Putamen (tissue), 1 donor: ENCODE measurements at places on chromosomes 7 and 10.
A peak's percentile ranks its signal among the peaks of the same experiment; 100 is the strongest.

DNA sequence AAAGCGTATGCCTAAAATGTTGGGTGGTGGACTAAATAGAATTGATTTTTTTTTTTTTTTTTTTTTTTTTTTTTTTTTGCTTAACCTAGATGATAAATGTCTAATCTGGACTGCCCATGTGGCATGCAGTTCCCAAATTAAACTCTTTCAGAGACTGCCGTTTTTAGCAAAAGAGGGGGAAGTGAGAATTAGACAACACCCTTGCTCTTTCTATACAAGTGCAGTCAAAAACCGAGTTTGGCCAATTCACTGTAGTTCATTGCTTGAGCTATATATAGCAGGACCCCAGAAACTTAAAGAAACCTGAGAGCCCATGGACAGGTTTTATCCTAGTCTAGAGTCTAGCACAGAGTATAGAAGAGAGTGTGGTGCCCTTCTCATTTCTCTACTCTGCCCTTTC is 141.9 kb downstream of the GRM3 start:
- no peak for DNase-seq

DNA sequence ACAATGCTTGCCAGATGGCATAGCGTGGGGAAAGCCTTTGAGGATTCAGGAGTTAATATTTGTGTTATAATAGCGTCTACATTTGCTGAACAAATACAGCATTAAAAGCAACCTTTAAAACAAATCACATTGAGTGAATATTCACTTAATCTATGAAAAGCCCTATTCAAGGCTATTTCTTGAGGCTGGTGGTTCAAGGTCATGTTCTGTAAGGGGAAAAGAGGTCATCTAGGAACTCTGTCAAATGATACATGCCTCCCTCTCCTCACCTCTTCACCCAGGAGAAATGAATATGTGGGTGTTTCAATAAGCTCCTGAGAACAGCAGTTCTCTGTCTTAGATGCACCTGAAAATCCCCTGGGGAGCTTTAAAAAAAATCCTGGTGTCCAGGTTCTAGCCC is 303.0 kb downstream of the ELMO1 start:
- no peak for DNase-seq

DNA sequence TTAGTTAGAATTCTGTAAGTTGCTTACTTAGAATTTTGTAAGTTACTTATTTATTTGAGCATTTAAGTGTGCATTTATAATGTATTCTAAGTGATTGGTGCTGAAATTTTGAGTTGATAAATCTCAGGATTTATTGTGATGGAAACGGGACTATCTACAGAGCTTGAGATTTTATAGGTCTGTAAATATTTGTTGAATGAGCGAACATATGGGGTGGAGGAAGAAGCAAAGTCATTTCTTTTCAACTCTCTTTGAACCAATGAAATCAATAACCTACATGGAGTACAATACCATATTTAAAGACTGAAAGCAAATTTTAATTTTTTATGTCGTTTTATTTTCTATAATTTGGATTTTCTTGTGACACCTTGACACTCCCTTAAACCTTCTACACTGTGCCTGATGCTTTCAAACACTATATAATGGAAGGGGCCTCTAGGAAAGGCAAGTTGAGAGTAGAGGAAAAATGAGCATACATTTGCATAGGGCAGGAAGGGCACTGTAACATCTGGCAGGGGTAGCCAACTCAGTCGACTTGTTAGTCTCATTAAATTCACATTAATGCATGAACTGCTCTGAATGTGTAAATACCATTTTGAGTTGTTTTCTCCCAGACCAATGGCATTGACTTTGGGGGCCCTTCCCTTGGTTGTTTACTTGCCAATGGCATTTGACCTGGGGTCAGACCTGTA is 204.2 kb downstream of the DYNC1I1 start:
- DNase-seq, result no peak

DNA sequence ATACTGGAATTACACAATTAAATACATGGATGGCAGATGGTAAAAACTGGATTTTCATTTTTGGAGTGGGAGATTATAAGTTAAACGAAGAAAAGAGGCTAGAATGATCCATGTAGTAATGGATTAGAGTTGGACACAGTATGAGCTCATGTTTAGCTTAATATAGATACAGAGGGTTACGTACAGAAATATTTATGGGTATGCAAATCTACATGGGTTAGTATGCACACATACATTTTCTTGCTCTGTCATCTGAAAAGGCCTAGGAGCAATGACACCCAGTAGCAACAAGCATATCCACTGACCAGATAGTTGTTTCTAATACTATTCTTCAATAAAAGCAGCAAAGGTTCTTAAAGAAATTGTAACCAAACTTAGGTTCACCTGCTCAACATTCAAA is 366.4 kb downstream of the SEMA3D start:
- no peak for DNase-seq

GRCh38 chr7:36533717-36534116 is 144.1 kb downstream of the ANLN start:
- no peak for DNase-seq

DNA sequence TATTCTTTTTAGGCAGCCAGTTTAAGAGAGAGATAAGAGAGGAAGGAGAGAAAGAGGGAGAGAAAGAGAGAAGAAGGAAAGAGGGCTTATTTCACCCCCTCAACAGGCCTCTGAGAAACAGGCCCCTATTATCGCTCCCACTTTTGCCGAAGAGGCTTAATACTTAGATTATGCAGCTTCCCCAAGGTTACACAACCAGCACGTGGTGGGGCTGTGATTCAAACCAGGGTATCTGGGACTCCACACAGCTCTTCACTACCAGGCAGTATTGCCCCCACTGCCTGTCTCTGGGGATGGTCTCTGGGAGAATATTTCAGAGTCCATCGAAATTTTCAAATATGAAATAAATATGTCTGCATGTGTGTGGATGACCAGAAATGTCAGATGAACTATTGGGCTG is 3.0 kb downstream of the GIMAP1 start:
- DNase-seq, result no peak

DNA sequence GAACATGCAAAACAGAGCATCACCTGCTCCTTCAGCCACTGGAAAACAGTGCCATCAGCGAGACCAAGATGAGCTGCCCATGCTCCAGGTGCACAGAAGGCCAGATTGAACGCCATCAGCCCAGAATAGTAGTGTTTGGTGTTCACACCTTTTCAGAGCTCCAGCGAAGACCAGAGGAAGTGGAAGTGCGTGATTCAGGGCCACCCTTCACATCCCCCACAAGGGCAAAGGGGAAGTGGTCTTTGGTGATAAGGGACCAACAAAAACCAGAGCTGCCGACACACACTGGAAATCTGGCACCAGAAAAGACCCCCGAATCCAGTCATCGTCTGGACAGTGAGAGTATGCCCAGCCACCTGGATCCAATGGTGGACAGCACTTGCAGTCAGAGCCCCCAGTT is 29.5 kb upstream of the TMEM72 start:
- DNase-seq, result no peak

GRCh38 chr10:94315975-94316464 is 46.7 kb downstream of the NOC3L start:
- no peak for DNase-seq

DNA sequence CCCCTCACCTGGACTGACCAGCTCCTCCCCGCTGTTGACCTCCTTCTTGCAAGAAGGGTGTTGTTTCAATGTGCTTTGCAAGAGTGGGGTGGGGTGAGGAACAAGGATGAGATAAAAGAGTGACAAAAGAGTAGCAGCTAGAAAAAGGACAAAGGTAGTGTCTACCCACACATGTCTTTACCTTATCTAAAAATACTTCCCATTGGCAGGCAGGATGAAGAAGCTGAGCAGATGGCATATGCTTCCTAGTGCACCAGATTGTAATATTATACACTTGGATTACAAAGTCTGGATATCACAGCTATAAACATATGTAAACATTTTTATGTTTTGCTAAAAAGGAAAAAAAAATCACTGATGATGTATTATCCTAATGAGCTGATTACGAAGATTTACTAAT is 34.5 kb downstream of the CHN2 start:
- no peak for DNase-seq

DNA sequence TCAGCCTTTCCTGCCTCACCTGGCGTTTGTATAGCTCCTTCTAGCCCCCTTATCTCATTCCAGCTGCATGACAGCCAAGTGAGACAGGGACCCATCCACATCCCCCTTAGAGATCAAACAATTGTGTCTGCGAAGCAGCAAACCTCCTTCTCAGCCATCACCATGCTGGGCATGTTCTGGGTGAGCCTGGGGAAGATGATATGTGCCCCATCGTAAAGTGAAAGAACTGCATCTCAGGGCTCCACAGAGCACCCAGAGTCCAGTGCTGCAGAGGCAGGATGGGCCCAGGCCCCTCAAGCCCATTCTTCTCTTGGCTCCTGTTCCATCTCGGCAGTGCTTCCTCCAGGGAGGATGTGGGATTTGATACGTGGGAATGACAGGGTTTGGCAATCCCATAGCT is 43.2 kb downstream of the FIGNL1 start:
- no peak for DNase-seq

- no peak for DNase-seq
Observed at GRCh38 chr7:2611401-2611800, 20.4 kb upstream of the TTYH3 start.

DNA sequence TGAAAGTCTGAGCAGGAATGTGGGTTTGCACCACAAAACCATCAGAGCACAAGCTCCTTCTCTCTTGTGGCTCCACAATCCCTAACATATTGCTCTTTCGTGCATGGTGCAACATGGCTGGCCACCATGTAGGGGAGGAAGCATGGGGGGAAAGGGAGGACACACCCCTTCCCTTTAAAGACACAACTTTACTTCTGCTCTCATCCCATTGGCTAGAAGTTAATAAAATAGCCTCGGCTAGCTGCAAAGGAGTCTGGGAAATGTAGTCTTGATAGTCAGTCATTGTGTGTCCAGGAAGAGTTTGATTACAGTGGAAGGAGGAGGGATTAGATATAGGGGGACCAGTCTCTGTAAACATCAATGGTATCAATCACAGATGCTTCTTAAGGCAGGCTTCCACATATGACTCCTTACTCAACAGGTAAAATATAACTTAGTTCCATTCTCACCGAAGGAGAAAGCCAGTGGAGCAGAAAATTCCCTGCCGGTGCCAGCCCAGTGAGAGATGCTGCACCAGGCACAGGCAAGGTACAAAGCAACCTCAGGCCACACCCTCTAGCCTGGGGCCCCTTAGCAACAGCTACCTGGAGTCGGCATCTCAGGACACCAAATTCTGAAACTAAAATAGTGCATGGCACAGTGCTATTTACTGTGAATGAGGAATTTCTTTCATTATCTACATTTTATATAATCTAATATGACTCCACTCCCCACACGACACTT is 124.7 kb upstream of the CTBP2 start:
- no peak for DNase-seq

GRCh38 chr7:99004781-99005500 is 126.6 kb downstream of the TRRAP start:
- no peak for DNase-seq

DNA sequence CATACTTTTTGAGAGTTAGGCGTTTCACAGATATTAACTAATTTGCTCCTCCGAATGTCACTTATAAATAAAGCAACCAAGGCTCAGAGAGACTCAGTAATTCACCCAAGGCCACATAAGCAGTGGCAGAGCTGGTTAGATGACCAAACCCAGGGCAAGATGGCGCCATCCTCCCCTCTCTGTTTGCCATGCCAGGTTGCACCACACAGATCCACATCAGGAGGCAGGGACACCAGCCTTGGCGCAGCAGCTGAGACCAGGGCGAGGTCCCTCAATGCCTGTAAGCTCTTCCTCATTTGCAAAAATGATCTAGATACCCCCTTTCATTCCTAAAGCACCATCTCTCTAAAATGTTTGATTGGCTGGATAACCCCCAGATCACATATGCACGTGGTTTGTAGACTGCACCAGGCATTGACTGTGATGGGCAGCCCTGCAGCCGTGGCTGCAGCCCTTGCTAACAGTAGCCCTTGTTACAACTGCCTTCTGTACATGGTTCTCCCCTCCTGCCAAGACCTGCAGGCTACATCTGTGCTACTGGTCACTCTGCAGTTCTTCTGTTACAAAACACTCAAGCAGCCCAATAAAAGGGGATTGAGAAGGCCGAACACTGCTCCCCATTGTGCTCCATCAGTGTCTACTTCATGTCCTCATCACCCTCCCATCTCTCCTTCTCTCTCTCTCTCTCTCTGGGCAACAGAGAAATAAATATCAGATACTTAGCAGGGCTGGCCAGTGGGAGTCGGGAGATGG is 298.6 kb downstream of the PRPF18 start:
- peak; percentile 97 for DNase-seq

- no peak for DNase-seq
Observed at GRCh38 chr10:95987685-95988426, 55.5 kb upstream of the CCNJ start.

GRCh38 chr10:43874984-43875383 is 226.3 kb upstream of the ZNF32 start:
- DNase-seq, result no peak

GRCh38 chr7:99499371-99499720 is 735 bp downstream of the ZNF394 start:
- no peak for DNase-seq

GRCh38 chr10:95391581-95392216 is 100.9 kb upstream of the PDLIM1 start:
- no peak for DNase-seq

DNA sequence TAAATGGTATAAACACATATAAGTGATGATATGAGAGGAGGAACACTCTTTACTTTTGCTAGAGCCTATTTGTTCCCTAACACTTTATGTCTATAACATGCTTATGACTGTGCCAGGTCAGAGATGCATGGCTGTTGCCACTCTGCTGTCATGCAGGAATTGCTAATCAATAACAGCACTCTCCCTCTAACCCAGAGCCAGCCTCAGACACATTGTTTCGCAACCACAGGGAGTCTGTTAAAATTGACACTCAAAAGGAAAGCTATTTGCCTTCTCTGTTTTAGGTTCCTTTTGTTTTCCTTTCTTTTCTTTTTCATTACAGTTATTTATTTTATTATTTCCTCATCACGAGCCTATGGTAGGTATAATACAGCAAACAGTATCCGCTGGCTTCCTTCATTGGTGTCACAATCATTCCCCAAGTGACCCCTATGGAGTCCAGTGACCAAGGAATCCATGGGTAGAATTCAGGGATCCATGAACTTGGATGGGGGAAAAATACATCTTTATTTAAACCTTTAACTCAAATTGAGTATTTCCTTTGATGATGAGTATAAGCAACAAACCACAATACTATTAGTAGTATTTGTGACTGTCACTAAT is 6.8 kb downstream of the PON2 start:
- no peak for DNase-seq

DNA sequence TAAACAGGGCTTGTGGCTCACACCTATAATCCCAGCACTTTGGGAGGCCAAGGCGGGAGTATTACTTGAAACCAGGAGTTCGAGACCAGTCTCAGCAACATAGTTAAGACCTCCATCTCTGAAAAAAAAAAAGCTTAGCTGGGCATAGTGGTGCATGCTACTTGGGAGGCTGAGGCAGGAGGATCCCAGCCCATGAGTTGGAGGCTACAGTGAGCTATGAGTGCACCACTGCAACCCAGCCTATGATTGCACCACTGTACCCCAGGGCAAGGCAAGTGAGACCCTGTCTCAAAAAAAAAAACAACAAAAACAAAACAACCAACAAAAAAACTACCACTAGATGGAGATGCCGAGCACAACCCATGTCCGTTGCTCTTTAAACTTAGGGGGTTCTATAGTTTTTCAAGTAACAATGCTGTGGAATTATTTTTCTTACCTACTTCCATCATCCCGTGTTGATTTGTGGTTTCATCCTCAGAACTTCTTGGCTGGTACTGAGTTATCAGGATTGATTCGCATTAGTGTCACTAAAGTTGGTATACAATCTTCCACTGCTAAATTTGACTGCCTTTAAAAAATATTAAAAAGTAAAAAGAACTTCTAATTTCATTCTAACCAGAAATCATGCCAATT is 12.2 kb upstream of the REPIN1 start:
- DNase-seq, result no peak

- no peak for DNase-seq
Observed at GRCh38 chr10:19048891-19049290, 290 bp downstream of the MALRD1 start.

- no peak for DNase-seq
Observed at GRCh38 chr10:70457759-70458305, 16.4 kb upstream of the NODAL start.
